ENCODE measurements at places on chromosomes 12 and 14.
A peak's percentile ranks its signal among the peaks of the same experiment; 100 is the strongest.

DNA sequence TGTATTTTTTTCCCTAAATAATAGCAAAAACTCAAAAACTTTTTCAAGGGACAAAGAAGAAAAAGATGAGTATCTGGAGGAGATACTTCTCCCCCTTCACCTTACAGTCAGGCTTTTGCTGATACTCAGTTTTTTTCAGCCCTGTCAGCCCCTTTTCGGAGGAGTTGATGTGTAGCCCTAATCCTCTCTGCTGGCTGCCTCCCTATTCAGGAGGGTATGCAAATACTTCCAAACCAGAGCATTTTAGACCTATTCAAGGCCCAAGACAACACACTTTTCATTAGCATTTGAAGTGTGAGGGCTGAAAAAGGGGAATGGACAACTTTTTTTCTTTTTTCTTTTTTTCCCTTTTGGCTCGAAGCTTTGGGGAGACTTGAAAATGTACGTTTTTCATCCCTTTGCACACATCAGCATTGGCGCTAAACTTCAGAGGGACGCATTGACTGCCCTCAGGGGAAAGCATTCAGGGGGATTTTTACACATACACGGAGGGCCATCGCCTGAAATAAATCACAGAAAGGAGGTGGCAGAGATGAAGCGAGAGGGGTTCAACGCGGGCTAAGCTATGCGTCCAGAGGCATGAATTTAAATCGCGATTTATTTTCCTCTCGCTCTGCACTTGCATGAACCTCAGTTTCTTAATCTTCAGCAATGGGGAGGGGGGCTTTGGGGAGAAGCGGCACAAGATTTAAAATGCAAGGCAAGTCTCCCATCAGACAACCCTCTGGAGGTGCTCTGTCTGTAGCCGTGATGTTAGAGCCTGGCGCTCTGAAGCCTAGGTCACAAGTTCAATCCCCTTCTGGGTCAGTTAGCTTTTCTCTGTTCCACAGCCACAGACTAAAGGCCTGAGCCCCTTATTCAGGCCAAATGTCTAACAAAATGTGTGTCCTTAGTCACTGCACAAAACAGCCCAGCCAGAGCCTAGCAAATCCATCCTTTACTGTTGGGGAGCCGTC, 86.3 kb downstream of the ASCL1 start:
- DNase-seq, result no peak

DNA sequence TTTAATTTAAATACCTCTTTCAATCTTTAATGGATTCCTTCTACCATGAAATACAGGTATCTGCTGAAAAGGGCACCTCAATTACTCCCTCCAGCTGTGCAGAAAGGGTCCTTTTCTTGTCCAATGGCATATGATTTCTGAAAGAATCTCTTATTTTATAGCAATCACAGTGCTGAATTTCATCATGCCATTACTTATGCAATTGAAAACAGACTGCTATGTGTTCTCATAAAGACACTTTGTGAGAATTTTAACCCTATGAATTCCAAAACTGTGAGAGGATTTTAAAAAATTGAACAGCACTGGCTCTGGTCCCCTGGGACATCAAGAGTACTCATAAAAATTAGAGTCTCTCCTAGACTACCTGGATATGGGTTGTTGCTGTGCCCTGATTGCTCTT, 45.9 kb upstream of the CNOT2 start:
- no peak for DNase-seq

- DNase-seq, result no peak
Observed at GRCh38 chr14:23442721-23443356, 7.4 kb upstream of the MYH7 start.

GRCh38 chr12:47270782-47271664, 191.3 kb upstream of the AMIGO2 start:
- DNase-seq, result no peak

DNA sequence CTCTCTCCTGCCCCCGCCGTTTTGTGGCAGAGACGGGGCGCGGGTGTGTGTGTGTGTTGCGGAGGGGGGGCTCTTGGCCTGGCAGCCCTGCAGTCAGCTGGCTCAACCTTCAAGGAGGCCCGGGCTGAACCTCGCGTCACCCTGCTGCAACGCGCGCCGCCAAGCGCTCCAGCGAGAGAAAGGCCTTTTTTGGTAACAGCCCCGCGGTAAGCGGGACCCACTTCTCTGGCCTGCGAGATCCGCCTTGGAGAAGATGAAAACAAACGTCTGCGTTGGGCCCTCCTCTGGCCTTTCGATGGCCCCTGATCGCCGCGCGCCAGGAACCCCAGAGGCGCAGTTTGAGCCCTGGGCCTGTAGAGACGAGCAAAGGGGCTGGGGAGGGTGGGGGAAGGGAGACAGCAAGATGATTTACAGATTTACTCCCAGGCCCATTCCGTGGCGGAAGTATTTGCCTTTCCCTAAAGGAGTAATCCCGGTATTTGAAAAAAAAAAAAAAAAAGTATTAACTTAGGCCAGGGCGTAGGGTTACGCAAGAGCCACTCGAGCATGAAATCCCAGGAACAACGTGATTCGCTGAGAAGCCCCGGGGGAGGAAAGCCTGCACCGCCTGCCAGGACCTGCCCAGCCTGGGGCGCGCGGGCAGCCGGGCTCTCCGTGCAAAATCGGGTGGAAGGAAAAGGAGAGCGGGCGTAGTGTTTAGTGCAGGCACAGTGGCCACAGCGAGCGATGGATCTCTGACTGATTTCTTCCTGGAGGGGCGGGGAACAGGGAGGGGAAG, 4.5 kb upstream of the IRF2BPL start:
- DNase-seq, result peak; percentile 99

- DNase-seq, result no peak
Observed at GRCh38 chr14:32588448-32589320, 259.6 kb downstream of the AKAP6 start.

DNA sequence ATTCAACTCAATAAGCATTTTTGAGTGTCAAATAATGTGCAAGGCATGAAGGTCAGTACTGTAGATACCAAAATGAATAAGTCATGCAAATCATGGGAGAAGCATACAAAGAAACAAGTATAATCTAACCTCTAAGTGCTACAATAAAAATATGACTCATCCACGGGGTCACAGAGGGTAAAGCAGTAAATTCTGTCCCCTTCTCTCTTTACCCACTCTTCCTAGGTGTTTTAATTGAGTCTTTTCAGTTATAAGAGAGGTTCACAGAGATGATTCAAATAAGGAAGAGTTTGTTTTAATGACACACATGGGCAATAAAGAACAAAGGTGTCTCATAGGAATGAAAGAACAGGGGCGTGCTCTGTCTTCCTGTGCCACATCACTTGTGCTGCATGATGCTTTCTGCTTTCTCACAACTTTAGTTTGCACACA, 71.5 kb upstream of the DAAM1 start:
- no peak for DNase-seq

GRCh38 chr12:123115409-123116121, 35.3 kb downstream of the PITPNM2 start:
- DNase-seq, result no peak

- no peak for DNase-seq
Observed at GRCh38 chr14:75428230-75429104, 645 bp downstream of the JDP2 start.

DNA sequence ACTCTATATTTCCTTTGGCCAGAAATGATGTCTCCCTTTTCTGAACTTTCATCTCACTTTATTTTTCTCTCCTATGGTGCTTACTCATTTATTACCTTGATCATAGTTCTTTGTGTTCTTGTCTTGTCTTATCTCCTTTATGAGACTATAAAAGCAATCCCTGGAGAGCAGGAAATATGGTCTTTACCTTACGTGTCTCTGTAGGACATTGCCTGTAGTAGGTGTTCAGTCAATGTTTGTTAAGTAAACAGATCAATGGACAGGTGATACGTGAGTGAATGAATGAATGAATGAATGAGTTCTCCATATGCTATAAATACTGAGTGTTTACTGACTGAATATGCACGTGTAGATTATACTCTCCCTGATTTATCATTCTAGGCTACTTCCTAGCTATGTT, 193.7 kb upstream of the HMGA2 start:
- DNase-seq, result no peak

DNA sequence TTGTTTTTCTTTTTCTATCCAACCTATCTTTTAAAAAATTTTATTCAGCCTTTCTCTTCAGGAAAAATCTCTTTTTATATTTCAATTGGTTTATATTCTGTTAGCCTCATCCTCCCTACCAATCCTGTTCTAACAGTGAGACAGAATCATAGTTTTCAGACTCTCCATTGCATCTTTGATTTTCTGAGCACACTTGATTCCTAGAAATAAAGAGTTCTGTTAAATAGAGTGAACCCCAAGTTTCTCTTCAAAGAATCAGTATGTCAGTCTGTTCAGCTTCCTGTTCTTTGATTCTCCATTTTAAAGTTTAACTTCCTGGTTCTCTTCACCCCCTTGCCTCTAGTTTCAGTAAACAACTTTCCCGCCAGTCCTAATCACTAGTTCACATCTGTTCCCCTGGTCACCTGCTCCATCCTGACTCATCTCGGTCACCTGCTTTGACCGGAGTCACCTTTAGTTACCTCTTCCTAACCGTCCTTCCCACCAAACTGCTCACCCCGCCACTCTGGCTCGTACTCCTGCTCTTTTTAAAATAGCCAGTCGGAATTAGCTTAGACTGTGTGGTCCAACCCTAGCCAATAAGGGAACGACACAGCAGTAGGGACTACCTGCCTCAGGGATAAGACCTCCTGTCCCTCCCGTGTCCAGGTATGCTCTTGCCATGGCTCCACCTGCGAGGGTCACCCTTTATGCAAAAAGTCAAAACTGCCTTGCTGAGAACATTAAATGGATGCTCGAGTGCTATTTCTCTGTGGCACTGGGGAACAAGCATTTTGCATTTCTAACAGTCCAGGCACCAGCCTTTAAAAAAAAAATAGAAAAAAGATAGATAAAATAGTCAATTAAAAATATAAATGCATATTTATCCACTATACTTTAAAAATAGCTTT, 48.4 kb downstream of the DDX51 start:
- no peak for DNase-seq

- no peak for DNase-seq
Observed at GRCh38 chr12:104567832-104568486, 111.2 kb downstream of the CHST11 start.

DNA sequence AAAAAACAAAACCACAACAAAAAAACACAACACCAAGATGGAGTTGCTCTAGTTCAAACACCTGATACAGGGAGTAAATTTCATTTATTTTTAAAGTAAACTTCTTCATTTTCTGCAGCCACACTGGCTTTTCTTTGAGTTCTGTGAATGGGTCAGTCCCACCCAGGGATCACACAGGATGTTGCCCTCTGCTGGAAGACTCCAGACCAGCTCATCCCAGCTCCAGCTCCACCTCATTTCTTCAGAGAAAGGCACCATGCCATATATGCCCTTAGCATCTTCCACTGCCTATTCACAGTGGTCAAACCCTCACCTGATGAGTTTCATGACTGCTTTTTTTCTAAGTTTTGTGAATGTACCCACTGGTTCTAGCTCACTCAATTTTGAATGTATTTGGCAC, 8.0 kb downstream of the GLIPR1 start:
- no peak for DNase-seq

DNA sequence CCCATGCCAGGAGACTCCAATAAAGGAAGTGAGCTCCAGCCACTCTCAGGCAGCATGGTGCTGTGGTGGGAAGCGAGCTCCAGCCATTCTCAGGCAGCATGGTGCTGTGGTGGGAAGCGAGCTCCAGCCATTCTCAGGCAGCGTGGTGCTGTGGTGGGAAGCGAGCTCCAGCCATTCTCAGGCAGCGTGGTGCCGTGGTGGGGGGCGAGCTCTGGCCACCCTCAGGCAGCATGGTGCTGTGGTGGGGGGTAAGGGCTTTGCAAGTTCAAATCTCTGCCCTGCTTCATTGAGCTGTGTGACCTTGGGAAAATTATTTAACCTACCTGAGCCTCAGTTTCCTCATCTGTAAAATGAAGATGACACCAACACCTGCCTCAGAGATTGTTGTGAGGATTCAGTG, 975.1 kb downstream of the BCL11B start:
- no peak for DNase-seq

GRCh38 chr12:45304514-45305178, 88.8 kb downstream of the ANO6 start:
- DNase-seq, result no peak

DNA sequence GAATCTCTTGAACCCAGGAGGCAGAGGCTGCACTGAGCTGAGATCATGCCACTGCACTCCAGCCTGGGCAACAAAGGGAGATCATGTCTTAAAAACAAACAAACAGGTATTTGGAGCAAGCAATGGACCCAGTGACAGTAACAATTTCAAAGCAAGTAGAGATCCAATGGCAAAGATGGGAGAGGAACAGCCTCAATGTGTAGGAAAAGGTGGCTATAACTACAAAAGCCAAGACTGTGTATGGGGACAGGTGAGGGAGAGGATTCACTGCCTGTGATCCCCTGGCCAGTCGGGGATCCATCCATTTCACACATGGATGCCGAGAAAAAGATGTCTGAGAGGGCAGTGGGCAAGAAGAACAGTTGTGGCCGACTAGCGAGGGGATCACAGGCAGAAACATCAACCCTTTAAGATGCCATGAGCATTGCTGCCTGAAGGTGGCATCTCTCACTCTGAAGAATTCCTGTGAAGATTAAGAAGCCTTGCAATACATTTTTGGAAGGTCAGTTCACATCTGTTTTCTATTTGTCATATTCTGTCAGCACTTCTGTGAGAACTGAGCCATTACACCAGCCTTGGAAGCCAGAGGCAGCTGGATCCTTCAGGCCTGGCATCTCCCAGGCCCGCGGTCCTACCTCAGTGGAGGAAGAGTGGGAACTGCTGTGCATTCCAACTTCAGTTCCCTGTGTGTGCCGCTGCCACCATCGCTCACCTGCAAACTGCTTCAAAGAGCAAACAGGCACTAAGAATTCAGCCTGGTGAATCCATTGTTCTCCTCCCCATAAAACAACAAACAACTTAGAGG, 54.5 kb upstream of the FRS2 start:
- DNase-seq, result no peak

DNA sequence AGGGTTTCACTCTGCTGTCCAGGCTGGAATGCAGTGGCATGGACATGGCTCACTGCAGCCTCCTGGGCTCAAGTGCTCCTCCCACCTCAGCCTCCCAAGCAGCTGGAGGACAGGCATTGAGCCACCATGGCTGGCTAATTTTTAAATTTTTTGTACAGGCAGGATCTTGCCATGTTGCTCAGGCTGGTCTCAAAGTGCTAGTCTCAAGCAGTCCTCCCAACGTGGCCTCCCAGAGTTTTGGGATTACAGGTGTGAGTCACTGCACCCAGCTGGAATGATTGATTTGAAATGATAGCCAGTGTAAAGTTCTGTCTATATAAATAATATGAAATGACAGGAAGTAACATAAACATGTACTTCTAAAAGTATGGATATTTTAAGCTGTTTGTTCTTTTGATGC, 172.7 kb downstream of the FUT8 start:
- DNase-seq, result no peak

- DNase-seq, result peak; percentile 41
Observed at GRCh38 chr12:64946132-64946829, 121.8 kb downstream of the TBC1D30 start.

DNA sequence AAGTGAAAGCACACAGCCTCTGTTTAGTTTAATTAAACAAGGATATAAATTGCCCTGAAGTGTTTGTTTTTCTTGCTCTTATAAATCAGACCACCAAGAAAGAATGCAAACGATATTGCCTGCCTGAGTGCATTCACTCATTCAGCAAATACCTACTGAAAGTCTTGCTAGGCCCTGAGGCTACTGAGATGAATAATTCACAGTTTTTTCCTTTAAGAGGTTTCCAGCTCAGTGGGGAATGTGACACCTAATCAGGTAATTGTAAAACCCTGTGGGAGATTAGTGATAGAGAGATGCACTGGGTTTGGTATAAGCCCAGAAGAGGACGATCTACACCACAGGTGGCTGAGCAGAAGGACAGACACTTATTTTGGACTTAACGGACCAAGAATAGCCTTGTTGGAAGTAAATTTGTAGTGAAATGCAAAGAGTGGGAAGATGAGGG, 151.4 kb downstream of the SLC35F4 start:
- DNase-seq, result peak; percentile 71

- DNase-seq, result no peak
Observed at GRCh38 chr12:132838410-132839080, 9.9 kb upstream of the GOLGA3 start.

Measured in NCI-H1417 treated with DMSO at 0.1 percent for 48 hours (cell line).